GM13977 (cell line): ENCODE measurements at places on chromosomes 11 and 22.
A peak's percentile ranks its signal among the peaks of the same experiment; 100 is the strongest.

GRCh38 chr11:24588081-24588480 is 91.2 kb downstream of the LUZP2 start:
- DNase-seq = no peak

DNA sequence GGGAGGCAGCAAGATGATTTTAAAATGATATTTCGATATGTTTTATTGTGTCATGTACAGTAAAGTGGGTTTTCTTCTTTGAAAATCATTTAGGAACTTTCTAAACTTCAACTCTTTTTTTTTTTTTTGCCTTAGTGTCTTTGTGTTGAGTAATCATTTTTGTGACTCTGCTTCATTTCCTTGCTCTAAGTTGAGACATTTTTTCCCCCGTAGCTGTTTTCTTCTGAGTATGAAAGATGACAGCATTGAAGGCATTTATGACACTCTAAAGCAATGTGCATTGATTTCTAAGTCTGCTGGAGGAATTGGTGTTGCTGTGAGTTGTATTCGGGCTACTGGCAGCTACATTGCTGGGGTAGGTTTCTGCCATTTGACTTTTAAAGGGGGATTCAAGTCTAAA is 23.5 kb downstream of the RRM1 start:
- DNase-seq = no peak

DNA sequence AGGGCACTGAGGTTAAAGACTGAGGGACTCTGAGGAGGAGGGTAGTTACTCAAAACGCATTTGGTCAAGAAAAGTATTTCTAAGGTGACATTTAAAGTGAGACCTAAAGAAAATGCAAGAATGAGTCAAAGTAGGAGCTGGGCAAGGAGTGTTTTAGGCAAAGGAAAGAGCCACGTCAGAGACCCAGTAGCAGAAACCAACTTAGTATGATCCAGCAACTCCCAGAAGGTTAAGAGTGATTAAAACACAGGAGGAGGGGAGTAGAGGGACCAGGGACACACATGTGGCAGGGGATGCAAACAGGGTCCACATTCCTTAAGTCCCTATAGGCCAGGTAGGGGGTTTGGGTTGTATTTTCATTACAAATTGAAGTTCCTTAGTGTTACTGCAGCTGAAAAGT is 24.3 kb upstream of the CCDC34 start:
- DNase-seq = no peak

DNA sequence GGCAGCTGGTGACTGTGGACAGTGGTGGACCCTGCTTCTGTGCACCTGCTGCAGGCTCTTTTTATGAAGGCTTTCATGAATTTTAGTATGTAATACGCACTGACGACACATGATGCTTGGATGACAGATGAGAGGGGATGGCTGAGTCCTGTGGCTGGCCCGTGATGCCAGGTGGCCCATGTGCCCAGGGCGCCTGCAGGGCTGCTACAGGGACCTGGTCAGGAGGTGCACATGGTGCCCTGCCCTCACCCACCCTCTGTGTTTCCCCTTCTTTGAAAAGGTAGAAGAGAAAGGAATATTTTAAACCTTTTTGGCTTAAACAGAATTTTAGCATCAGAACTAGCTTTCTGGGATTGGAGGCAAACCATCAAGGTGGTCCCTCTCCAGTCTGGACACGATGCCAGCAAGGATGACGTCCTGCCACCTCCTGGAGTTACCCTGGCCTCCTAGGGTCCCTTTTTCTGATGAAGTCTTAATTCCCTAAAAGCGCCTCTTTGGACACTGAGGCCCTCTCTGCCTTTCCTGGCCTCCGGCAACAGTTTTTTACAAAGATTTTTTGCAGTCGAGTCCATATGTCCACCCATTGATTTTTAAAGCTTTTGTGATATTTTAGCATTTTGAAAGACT is 5.4 kb upstream of the RANBP1 start:
- DNase-seq = no peak

DNA sequence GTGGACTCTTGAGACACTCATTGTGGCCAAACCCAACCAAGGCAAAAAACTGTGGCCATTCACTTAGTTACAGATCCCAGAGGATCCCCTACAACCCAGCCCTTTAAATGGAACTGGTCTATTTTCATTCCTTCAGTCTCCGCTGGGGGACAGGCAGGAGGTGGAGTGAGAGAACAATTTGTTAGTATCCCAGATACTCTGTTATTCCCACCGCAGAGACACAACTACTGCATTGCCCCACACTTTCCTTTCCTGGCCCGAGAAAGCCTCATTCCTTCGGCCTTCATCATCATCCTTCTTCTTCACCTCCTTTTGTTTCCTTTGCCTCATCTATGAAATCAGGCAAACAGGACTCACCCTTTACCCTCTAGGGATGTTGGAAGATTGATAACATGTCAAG is 191.1 kb downstream of the NTM start:
- DNase-seq = no peak

DNA sequence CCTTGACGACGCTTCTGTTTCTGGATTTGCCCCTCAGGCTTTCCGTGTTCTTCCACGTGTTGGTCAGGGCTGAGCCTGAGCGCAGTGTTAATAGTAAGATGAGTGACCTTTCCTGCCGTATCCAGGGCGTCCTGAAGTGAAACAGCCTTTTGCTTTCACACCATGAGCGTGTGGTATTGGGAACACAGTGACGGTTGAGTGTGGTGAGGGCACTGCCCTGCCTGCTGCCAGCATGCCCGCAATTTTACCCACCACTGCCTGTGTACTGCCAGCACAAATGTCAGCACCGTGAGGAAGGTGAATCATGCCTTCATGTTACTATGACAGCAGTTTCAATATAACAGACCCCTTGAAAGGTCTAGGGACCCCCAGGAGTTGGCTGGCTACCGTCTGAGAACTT is 217.1 kb downstream of the TBC1D22A start:
- DNase-seq = no peak

GRCh38 chr11:206526-207207 is 532 bp downstream of the BET1L start:
- DNase-seq = no peak

GRCh38 chr11:112292785-112293407 is 32.2 kb upstream of the PLET1 start:
- DNase-seq = no peak

DNA sequence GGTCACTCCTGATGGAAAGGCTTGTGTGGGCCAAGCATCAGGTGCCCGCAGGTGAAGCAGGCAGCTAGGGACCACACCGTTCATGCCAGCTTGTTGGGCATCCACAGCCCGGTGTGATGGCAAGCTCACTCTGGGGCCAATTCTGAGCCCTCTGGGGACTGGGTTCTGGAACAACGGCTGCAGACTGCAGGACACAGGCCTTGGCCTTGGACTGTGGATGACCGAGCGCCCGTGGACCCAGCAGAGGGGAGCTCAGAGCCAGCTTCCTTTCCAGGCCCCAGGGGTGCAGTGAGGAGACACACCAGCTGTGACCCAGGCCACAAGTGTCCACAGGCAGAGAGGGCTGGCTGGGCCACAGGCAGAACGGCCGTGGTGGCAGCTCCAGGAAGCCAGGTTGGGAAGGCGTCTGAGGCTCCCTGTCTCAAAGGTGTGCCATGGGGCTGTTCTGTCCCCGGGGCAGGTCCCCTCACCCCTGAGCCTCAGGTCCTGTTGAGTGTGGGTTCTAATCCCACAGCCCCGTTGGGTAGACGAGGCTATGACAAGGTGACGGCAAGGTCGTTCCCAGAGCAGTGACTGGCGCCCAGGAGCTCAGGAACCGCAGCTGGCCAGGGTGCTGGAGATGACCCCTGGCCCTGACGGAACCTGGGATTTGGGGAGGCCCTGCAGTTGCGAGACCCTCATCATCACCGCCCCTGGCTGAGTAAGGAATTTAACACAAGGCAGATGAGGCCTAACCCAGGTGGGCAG is 1079.4 kb downstream of the BRD1 start:
- no peak for DNase-seq

DNA sequence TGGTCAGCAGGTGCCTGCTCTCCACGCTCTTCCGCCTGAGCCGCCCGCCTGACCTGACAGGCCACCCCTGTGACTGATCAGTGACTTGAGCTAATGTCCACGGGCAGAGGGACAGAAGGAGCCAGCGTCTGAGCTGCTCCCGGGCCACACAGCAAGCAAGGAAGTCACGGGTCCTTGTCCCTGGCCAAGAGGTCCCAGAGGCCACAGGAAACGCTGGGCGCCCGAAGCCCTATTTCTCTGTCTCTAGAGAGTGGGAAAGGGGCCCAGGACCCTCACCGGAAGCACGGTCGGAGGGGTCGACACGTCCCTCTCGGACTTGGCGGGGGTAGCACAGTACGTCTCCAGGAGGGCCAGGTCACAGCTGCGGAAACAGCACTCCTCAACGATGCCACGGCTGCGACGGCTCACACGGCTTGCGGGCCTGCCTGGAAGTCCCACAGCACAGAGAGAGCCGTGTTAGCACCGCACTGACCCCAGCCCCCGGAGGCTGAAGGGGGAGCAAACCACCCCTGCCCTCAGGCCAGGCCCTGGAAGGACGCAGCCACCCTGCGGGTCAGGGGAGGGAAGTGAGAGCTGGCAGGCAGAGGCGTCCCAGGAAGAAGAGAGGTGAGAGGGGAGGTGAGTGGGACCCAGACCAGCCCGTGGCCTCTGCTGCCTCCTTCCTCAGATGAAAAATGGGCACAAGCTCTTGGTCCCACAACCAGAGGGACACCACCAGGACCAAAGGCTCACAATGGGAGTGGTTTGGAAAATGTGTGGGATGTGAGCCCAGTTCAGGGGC is 5.8 kb downstream of the IGF2 start:
- no peak for DNase-seq

- DNase-seq = no peak
Measured at GRCh38 chr11:61921446-61921845, 4.1 kb upstream of the RAB3IL1 start.

DNA sequence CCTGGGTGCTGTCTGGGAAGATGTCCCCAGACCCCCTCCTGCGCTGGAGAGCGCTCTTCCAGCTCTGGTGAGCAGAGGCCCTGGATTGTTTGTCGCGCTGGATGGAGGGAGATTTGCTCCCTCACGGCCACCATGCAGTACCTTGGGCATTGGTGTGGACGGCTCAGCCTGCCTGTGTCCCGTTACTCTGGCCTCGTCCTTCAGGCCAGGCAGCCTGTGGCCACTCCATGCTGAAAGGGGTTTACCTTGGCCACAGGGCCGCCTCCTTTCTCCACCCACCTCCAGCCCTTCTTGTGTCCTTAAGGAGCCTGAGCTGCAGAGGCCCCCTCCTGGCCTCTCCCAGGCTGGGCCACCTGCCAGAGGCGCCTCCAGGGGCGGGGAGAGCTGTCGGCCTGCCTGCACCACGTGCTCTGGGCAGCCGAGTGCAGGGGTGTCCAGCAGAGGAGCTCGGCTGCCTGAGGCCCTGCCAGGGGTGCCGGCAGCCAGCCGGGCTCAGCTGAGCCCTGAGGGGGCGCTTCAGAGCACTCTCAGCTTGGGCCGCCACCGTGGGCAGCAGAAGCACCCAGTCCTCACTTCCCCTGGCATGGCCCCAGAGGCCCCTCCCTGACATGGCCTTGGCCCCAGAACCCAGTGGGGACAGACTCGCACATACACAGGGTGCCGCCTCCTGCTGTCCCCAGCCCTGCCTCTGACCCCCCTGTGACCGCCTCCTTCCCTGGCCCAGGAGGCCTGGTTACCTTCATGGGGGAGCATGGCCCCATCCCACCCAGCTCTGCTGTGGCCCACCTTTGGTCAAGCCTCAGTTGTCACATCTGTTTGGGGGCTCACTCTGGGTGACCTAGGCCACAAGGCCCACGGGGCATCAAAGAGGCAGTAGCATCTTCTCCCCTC is 3.4 kb downstream of the CCND1 start:
- no peak for DNase-seq

- DNase-seq = peak; percentile 56
Measured at GRCh38 chr22:43520632-43521039, 108.8 kb downstream of the MPPED1 start.

DNA sequence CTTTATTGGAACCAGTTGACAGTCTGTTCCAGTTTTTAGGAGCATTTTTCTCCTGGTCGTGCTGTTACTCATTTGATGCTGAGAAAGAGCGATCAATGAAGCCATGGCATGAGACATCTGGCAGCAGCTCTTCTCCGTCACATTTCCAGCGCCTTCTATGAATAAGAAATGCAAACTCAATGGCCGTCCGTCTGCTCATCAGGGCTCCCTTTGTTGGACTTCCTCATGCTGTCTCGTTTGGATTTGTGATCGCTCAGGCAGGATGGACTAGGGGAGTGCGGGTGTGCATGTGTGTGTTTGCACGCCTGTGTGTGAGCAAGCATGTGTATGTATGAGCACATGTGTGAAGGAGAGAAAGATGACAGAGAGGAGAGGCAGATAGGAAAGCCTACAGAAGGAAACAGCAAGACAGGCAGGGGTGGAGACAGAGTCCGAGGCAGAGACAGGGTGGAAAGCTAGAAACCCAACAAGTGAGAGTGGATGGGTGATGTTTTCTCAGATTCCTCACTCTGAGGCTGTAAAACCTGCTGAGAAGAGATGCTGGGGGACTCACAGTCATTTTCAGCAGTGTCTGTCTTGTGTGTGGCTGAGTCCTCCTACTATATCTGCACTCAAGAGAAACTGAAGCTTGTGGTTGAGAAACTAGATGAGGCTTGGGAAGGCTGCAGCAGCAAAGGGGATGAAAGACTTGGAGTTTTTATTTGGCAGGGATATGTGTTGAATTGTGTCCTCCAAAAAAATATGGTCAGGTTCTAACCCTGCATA is 56.0 kb upstream of the CLMP start:
- DNase-seq = no peak

GRCh38 chr11:66979336-66979980 is 4.4 kb downstream of the C11orf86 start:
- no peak for DNase-seq

GRCh38 chr22:48943567-48944432 is 883.9 kb downstream of the BRD1 start:
- no peak for DNase-seq

- DNase-seq = no peak
Measured at GRCh38 chr11:64757549-64758329, 2.0 kb downstream of the PYGM start.

GRCh38 chr11:28969832-28970231 is 861.6 kb downstream of the METTL15 start:
- no peak for DNase-seq

DNA sequence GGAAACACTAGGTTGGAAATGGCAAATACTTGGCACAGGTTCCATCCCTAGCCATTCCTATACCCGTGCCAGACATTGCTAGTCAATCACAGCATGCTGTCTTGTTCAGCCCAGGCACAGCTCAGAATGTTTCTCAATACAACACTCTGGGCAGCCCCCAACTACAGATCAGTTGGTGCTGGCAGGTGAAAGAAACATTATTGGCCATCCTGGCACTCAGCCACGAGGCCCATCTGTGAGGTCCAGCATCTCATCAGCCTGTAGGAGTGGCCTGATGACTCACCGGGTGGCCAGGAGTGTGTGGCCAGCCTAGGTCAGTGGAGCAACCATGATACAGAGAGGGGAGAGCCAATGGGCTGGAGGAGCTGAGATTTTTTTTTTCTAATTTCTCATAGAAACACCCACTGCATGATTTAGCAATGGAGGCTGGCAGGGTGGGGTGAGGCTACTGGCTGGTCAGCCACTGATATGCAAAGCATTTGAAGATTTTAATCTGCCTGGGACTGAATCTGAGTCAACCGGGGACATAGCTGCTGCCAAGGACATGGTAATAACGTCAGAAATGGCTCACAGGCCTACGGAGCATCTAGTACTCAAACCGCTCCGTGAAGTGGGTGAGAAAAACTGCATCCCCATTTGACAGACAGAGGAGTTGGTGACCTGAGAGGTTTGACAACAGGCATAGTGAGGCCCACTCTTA is 5.4 kb downstream of the MYO18B start:
- DNase-seq = no peak
